ENCODE measurements at places on chromosomes 11 and 22.

- no peak for DNase-seq
Measured at GRCh38 chr11:91164452-91164822, 941.6 kb upstream of the CHORDC1 start.

GRCh38 chr11:97856666-97857065 is 1164.1 kb upstream of the CNTN5 start:
- DNase-seq, result no peak

DNA sequence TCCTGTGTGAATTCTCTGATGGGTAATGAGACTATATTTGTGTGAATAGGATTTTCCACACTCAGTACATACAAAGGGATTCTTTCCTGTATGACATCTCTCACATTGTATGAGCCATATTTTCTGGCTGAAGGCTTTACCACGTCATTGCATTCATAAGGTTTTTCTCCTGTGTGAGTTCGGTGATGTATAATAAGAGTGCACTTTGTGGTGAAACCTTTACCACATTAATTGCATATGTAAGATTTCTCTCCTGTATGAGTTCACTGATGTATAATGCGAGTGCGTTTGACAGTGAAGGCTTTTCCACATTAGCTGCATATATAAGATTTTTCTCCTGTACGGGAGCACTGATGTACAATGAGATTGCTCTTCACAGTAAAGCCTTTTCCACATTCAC is 455.4 kb upstream of the CNTN5 start:
- no peak for DNase-seq

DNA sequence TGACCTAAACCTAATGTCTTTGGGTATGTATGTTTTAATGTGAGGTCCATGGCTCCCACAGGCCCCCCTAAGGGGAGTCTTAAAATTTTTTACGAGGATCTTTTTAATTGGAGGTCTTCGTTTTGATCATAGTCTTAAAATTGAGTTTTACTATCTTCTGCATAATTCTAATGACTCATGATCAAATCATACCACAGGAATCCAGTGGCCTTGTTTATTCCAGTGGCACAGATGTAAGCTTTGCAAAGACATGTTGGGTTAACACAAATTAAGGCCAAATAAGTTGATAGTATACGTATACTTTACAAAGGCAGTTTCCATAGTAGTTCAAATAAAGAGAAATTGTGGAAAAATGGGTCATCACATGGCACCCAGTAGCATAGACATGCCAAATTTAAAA is 33.9 kb upstream of the FJX1 start:
- no peak for DNase-seq

GRCh38 chr22:20292108-20292507 is 24.0 kb upstream of the RTN4R start:
- DNase-seq, result no peak

GRCh38 chr11:31026315-31026714 is 343.2 kb downstream of the DCDC1 start:
- no peak for DNase-seq

- no peak for DNase-seq
Measured at GRCh38 chr11:60854140-60854846, 1.5 kb downstream of the PTGDR2 start.

DNA sequence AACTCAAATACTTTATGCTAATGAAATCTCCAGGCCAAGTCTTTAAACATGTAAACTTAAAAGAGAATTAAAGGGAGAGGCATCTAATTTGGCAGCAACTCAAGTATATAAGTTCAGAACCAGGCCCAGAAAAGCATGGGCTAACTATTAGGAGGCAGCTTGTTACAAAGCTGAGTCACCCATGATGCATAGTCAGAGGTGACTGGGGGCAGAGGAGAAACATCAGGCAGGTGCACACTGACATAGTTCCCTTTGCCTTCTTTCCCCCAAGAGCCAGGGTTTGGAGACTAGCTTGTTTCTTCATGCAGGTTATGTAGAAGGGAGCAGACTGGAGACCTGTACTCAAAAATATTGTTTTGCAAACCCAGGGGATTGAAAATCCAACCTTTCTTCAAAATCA is 619.0 kb downstream of the SOX6 start:
- no peak for DNase-seq

DNA sequence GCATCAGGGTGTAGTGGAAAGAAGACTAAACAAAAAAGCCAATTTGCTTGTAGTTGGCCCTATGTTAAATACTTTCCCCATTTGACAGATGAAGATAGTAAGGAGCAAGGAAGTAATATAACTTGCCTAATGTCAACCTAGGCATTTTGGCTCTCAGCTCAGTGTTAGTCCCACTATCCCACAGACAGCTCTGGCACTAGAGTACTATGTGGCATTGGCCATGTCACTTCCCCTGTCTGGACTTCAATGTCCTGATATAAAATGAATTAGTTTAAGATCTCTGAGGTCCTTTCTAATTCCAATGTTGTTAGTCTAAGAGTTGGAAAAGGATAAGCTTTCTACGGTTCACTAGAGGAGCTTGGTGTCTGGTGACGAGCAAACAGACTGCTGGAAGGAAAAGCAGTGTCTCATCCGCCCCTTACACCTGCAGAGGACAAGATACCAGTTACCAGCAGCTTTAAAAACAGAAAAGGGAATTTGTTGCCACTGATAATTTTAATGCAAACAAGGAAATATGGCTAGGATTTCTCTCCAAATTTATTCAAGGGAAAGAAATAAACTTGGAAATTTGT is 92.5 kb downstream of the RELT start:
- no peak for DNase-seq

- DNase-seq, result no peak
Measured at GRCh38 chr22:29772170-29772641, 5.0 kb downstream of the UQCR10 start.

DNA sequence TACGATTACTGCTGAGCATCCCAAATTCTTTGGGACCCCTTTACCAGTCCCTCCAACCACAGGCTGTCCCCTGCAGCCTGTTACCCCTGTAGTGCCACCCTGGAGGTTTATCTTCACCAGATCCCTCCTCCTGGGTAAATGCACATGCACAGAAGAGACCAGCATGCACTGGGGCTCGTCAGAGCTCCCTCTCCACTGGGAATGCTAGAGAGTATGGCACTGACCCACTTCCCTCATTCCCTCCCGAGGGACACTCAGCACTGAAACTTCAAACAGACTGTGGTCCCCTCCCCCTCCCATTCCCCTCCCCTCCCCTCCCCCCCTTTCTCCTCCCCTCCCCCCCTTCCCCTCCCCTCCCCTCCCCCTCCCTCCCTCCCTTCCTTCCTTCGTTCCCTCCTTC is 49.1 kb downstream of the C11orf91 start:
- no peak for DNase-seq

GRCh38 chr11:1073851-1074243 is 827 bp upstream of the MUC2 start:
- DNase-seq, result no peak

DNA sequence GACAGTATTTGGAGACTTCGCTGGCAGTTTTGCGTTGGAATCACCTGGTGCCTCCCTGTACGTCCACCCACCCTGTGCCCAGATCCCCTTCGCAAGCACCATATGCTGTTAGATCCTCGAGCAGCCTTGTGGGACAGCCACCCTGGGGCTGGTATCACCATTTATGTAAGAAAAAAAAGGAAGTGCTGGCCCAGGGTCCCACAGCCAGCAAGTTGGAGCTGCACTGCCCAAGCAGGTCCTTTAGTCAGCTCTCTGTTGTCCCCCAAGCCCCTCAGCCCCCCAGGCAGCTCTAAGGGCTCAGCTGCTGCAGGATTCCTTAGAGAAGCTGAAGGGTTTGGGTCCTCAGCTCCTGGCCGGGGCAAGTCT is 80.3 kb downstream of the FBLN1 start:
- no peak for DNase-seq

GRCh38 chr22:36902143-36902926 is 11.1 kb upstream of the CSF2RB start:
- DNase-seq, result no peak

- DNase-seq, result no peak
Measured at GRCh38 chr11:78349624-78350023, 68.0 kb downstream of the GAB2 start.

DNA sequence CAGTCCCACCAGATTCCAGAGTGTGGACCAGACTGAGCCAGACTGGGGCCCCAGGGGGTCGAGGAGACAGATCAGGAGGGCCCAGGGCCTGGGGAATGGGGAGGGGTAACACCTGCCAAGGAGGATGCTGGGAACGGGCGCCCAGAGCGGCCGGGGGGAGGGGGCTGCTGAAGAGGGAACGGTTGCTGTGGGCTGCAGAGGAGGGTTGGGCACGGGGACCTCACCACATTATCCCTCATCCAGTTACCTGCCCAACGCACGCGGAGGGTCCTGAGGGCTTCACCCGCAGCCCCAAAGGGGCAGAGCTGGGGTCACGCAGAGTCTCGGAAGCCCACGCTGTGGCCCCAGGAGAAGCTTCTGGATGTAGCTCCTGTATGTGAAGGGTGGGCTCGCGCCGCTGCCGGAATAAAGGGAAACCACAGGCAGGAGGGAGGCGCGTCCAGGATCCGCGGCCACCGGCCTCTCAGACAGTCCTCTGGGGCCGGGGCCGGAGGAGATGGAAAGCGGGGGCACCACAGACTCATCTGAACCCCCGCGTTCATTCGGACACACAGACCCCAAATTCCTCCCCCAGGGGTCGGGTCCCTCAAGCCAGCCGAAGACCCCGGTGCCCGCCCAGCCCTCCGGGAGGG is 866 bp upstream of the SELENOO start:
- no peak for DNase-seq

DNA sequence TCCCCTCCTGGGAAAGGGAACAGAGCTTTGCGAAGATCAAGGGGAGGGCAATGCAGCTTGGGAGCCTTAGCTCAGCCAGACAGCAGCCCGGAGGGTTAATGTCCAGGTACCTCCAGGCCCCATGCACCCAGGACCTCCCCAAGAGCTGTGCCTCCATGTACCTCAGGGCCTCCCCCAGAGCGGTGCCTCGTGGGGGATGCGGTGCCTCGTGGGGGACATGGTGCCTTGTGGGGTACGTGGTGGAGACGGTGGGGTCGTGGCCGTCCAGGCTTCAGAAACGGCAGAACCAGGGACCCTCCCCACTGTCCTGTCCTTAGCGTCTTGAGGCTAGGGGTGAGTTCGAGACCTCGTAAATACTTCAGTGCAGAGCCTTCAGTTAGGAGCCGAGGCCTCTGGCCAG is 33.2 kb downstream of the BRSK2 start:
- no peak for DNase-seq

DNA sequence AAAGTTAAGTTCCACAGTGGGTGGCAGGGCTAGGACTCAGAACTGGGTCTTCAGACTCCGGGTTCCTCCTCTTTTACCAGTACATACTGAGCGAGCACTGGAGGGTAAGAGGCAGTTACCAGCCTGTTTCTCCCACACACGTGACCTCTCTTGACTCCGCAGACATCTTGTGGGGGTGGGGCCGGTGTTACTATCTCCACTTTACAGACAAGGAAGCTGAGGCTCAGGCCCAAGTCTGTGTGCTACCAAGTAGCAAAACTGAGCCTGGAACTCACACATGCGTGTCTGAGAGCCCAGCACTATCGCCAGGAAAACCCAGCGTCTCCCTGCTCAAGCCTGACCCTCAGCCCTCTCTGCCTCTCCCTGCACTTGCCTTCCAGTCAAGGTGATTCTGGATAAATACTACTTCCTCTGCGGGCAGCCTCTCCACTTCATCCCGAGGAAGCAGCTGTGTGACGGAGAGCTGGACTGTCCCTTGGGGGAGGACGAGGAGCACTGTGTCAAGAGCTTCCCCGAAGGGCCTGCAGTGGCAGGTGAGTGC is 16.0 kb upstream of the SMIM35 start:
- DNase-seq, result no peak

GRCh38 chr11:20275987-20276965 is 87.2 kb upstream of the HTATIP2 start:
- DNase-seq, result no peak

- DNase-seq, result no peak
Measured at GRCh38 chr11:95074792-95075563, 8.3 kb downstream of the SRSF8 start.

DNA sequence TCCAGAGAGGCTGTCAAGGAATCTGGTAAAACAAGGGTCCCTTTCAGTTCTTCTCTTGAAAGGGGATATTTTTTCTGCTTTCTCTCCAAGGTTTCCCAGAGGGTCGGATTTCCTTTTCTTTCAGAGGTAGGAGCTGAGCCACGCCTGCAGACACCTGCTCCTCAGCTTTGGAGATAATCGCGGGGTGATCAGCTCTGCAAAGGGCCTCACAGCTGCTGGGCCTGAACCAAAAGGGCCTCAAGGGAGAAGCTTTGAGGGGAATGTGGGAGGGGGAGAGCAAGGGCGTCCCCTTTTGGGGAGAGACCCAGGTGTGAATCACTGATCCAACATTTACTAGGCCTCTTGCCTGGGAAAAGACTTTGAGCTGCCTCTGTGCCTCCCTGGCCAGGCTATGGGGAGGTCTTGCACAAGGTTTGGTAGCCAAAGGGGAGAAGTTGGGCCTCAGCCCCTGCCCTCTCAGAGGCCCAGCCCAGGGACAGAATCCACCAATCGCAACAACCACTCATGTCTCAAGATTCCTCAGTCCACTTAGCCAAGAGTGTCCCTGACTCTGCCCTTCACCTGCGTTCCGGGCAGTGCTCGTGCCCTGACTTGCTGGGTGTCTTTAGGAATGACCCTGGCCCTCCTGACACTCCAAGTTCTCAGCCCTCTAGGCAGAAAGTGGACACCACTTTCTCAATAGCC is 14.0 kb upstream of the TP53I11 start:
- no peak for DNase-seq

DNA sequence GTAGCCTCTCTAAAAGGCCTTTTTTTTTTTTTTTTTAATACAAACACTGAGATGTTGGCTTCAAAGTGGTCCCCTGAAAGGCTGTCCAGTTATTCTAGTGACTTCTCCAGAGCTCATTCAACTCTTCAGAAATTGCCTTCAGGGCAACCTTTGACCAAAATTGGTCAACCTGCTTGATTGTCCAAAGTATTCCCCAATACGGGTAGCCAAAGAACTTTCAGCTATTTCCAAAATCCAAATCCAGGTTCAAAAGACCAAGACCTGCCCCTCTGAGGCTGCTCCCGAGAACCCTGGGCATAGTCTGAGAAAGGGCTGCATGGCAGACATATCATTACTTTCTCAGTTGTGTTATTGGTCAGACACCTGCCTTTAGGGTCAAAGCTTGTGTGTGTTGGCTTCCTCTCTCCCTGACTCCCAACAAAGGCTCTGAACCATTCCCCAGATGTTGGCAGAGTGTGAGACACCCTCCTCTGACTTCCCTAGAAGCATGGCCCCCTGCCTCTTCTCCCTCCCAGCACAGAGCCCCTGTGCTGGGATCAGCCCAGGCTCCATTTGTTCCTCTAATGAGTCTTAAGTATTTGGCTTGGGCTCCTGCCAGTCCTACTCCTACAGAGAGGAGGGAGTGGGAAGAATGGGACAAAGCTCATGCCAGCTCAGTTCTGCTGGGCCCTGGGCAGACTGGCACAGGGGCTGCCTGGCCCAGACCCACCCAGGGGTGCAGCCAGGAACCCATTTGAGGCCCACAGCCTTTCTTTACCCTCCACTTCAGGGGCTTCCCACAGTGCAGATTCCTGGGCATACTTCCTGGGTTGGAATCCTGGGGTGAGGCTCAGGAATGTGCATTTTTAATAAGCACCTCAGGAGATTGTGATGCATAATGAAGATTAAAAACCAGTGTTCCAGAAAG is 30.3 kb downstream of the TNKS1BP1 start:
- no peak for DNase-seq

DNA sequence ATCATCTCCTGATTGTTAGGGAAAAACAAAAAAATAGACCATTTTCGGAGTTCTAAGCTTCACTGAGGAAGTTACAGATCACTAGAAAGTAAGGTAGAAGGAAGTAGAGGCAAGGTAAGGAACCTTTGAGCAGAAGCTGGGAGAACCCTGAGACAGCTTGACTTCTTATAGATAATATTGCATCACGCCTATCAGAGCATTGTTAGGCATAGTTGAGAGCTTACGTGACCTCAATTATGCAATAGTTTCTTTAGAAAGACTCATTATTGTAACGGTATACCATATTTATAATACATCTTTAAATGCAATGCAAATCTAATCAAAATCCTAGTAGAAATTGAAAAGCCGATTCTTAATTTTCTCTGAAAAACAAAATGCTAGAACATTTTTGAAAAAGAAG is 4.9 kb downstream of the TBRG1 start:
- no peak for DNase-seq
